IPS-NIHi11 (cell line): ENCODE measurements at places on chromosomes 2 and 18.

GRCh38 chr2:169709331-169709730, 15.1 kb downstream of the PHOSPHO2 start:
- no peak for DNase-seq

- no peak for DNase-seq
Measured at GRCh38 chr2:223065107-223065506, 13.1 kb downstream of the KCNE4 start.

- DNase-seq: no peak
Measured at GRCh38 chr2:176018708-176019107, 16.6 kb upstream of the LNPK start.

GRCh38 chr2:105772362-105772761, 27.6 kb downstream of the NCK2 start:
- no peak for DNase-seq

DNA sequence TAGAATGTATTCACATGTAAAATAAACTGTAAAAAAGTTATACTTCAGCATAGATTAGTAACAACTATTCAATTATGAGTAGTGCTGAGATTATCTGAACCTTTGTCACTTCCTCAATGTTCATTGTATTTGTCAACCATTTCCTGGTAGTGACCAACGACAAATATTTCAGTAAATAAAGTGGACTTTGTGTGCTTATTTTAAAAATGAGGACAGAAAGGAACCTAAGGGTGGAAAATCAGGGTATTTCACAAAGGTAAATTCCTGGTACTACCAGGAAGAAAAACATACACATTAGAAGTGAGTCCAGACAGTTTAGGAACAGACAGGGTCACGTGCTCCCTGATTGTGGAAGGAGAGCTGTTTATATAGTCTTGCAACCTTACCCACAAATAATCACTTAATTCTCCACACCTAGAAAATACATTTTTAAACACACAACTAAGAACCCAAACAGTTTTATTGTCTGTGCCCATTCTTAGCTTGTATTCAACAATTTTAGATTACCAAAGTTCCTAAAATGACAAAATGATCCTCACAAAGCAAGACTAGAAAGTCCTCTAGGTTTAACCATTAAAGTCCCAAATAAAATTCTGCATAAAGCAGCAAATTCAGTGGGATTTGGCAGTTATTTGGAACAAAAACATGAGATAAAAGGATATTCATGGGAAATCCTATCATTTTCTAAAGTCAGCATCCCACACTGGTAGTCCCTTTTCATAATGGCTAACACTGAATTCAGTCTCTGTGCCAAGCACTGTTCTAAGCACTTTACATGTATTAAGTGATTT, 28.2 kb downstream of the PELI1 start:
- no peak for DNase-seq

DNA sequence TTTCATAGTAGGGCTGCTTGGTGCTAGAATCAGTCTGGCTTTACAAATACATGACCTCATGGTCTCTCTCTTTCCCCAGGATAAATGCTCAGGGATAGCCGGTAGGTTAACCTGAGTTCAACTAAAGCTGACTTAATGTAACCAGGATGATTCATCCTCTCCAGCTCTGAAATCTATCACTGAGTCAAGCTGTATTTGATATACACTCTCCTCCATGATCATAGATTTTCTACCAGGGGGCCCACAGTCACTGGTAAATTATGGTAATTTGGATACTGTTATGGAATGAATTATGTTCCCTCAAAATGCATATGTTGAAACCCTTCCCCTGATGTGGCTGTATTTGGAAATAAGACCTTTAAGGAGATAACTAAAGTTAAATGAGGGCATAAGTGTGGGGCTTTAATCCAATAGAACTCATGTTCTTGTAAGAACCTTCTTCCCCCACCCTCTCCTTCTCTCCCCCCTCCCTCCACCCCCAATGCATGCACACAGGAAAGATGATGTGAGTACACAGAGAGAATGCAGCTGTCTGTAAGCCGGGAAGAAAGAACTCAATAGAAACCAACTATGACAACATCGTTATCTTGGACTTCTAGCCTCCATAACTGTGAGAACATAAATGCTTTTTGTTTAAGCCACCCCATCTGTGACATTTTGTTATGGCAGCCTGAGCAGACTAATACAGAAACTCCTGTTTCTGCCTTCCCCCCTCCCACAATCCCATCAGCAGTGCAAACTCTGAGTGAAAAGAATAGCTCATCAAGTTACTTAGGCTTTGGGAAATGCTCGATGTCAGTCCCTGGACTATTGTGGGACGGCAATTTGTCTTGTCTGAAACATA, 134.9 kb upstream of the KYNU start:
- no peak for DNase-seq

DNA sequence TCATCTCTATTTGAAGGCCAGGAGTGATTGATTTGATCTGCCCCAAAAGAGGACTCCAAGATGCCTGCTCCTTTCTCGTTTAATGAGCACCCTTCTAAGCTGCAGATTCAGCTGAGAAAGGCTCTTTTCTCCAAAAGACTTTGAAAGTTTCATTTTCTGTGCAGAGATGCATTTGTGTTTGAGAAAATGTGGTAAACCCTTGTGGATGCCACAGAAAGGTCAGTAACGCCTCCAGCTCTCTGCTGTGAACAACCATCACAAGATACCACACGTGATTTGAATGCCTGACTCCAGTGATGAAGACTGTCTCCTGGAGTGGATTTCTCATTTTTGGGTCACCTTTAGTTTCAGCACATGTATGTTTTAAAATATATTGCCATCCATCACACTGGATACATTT, 35.0 kb upstream of the CCDC85A start:
- no peak for DNase-seq

GRCh38 chr2:23135481-23136100, 249.4 kb upstream of the KLHL29 start:
- DNase-seq: peak; percentile 39

DNA sequence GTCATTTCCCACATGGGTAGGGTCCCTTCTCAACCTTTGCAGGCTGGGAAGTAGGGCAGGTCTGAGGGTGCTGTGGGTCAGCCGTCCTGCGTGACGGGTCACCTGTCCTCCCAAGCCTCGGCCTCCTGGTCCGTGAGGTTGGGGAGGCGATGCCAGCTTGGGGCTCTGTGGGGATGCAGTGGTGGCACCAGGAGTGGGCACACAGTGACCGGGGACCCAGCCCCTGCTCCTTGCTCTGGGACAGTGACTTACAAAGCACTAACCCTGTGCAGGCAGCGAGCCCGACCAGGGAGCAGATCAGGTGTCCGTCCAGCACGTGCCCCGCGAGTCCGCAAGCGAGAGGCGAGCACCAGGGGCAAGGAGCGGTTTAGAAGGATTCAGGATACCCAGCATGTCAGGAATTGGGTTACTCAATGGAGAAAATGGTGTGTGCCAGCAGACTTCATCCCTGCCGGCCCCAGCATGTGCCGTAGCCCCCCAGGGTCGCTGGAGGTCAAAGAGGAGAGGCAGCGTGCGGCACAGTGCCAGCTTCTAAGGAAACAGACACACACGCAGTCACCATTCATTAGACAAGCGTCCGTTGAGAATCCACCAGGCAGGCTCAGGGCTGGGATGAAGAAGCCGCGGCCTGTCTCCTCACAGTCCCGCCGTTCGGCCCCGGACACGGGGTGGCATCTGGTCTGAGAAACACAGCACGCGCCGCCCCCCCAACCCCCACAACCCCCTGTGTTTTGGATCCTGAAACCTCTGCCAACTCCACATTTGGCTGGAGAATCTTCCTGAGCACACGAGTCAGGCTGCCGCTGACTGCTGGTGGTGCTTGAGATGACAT, 11.7 kb downstream of the COLEC11 start:
- no peak for DNase-seq

DNA sequence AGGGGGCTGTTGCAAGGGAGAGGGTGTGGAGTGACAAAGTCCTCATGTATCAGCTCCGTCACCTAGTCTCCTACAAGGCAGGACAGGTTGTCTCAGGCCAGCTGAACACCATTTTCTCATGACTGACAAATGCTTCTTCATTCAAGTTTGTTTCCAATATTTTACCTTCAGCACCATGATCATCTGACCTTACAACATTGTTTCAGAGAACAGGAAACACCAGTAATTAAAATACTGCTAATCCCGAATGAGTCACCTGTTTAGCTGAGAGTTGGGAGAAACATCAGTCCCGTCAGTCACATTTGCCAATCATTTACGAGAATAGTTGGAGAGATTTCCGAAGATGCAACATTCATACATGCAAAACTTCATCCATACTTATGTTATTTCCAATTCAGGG, 25.7 kb upstream of the SP5 start:
- no peak for DNase-seq
